T-helper 22 cell (primary cell): ENCODE measurements at places on chromosomes 3 and 15.

DNA sequence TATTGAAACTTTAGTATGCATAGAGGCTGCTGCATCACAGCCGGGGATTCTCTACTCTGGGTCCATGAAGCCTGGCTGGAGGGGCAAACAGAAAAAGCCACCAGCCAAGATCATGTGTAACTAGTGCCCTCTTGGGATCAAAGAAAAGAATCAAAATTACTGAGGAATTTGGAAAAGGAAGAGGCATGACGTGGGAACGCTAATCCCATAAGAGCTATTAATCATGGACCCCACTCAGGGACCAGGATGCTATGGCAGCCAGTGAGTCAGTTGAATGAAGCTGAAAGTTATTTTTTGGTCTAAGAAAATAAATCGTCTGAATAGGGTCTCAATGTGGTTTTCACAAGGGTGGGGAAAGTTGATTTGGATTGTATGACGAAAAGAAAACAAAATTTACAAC is 1165.1 kb downstream of the ROBO2 start:
- DNase-seq = no peak

- no peak for DNase-seq
Observed at GRCh38 chr3:126501736-126502135, 15.8 kb downstream of the UROC1 start.

GRCh38 chr3:135889443-135889842 is 76.1 kb upstream of the PPP2R3A start:
- DNase-seq = no peak

DNA sequence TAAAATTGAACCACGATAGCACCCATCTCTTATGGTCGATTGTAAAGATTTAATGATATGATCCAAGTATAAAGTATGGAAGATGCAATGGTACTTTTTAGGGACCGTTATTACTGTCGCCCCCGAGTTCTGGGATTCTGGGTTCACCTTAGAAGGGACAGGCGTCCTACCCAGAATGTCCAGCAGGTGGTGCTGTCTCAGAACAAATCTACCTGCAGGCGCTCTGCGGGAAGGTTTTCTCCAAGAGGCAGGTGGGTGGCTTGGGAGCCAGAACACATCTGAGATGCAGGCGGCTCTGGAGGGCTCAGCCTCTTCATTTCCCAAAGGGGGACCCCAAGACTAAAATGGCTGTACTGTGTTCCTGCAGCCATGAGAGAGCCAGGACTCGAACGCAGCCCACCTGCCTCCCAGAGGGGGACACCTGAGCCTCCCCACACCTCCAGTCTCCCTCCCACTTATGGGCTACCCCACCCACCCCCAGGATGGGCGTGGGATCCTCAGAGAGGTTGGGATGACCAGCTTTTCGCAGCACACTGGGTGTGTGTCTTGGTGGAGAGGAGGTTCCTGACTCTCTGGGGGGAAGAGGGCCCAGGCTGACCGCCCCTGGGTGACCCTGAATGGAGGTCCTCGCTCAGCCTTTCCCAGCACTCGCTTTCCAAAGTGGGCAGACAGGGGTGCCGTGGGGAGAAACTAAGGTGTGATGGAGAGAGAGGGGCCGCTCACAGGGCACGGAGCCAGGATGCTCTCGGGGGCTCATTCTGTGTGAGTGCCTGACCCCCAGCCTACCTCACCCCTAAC is 28.1 kb upstream of the CORO2B start:
- DNase-seq = peak; percentile 20

DNA sequence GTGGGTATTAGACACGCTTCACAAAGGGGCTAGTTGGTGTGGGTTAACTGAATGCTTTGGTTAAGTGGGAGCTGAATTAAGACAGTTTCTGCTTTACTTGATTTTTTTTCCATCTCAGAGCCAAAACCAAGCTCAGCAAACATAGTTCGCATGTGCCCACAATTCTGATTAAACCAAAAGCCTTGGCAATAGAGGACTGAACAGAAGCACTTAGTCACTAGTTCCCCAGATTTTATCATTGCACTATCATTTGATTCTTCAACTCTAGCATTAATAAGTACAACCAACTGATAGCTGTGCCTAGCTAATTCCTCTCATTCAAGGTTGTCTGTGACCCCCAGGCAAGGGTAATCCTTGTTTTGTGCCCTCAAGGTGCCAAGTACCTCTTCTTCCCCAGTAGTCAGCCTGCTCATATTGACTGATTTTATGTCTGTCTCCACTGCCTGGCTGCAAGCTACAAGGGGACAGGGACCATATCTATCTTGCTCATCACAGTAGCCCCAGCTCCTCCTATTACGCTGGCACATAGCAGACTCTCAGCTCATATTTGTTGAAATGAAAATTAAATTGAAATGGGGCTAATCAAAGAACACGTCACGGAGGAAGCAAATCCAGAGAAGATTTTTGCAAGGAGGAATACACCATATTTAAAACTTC is 9.9 kb upstream of the ARHGEF3 start:
- DNase-seq = no peak

DNA sequence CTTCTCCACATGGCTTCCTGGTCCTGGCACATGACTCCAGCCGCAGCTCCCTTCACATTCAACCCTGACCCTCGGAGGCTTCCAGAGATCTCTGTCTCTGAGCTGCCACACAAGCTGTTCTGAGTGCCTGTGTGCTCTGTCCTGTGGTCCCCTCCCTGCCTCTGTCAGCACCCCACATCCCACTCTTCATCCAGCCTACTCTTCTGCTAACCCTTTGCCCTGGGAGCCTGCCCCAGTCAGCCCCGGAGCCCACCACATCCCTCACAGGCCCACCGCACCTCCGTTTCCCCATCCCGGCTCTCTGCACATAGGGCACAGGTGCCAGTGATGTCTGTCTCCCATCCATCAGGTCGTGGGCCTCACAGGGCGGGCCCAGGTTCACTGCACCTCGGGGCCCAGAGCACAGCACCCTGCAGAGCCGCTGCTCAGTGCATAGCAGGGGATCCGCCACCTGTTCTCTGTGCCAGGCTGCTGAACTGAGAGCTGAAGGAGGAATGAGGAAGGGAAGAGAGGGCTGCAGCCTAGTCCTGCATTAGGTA is 133.6 kb downstream of the UACA start:
- DNase-seq = no peak

GRCh38 chr3:168417016-168417415 is 321.3 kb upstream of the GOLIM4 start:
- DNase-seq = no peak

DNA sequence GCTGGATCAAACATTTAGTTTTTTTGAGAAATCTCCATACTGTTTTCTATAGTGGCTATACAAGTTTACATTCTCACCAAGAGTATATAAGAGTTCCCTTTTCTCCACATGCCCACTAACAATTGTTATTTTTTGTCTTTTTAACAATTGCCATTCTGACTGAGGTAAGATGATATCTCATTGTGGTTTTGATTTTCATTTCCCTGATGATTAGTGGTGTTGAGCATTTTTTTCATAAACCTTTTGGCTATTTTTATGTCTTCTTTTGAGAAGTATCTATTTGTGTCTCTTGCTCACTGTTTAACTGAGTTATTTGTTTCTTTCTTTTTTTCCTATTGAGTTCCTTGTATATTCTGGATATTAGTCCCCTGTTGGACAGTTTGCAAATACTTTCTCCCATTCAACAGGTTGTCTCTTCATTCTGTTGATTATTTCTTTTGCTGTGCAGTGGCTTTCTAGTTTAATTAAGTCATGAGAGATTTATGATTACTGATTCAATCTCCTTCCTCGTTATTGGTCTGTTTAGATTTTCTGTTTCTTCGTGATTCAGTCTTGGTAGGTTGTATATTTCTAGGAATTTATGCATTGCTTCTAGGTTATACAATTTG is 6.7 kb upstream of the RNF13 start:
- no peak for DNase-seq

GRCh38 chr3:132783152-132783551 is 60.9 kb upstream of the NPHP3 start:
- DNase-seq = no peak

DNA sequence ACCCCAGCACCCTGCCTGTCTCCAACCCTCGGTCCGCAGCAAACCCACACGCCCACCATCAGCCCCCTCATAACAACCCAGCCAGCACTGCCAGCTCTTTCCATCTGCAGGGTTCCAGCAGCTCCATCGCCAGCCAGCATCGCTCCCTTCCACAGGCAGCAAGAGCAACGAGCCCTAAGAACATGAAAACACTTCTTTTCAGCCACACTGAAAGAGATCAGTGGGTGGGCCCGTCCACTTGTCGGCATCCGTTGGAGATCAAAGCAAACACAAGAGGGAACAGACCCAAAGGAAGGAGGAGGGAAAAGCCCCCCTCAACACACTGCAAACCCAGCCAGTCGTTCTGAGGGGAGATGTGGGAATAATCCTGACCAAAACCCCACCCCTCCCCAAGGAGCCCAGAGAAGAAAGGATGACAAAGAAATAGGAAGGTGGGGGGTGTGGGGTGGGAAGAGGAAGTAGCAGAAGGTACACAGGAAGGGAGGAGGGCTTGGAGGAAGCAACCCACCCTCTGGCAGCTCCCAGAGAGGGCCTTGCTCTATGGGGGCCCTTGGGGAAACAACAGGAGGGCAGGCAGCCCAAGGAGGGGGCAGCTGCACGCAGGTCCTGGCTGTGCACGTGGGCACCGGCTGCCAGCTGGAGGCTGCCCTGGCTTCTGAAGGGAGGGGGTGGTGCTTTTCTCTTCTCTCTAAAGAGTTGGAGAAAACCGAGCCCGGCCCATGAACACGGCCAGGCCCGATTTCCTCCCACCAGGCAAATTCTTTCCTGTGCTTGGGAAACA is 473.6 kb upstream of the PROK2 start:
- DNase-seq = no peak
